ENCODE measurements at places on chromosomes 4 and X.

GRCh38 chr4:113080050-113080449, 30.6 kb downstream of the ANK2 start:
- no peak for DNase-seq

- DNase-seq, result no peak
These were observed 172.2 kb upstream of the CENPE start for GRCh38 chr4:103370336-103370735.

- DNase-seq, result no peak
These were observed 46.4 kb upstream of the SPRY1 start for GRCh38 chr4:123350191-123350544.

DNA sequence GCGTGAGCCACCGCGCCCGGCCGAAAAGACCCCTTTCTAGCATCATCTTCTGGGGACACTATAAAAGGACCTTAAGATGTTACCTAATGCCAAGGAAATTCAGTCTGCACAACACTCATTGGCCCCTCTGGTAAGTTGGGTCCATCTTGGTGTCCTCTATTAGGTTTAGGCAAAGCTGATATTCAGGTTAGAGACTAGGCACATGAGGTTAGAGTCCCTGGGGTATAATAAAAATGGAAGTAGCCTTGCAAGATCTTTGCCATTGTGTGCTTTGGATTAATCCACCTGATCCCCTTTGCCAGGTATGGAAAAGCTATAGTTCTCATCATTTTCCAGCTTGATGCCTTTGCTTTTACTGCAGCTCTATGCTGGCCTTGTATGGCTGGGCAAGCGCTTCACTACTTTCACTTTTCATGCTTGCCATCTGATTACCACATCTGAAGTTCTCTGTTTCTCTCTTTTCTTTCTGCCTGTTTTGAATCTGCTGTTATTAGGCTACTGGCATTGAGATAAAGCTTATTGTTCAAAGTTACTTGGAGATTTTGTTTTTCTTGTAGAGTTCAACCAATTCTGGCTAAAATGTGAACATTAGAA, 5.4 kb upstream of the ADH4 start:
- no peak for DNase-seq

DNA sequence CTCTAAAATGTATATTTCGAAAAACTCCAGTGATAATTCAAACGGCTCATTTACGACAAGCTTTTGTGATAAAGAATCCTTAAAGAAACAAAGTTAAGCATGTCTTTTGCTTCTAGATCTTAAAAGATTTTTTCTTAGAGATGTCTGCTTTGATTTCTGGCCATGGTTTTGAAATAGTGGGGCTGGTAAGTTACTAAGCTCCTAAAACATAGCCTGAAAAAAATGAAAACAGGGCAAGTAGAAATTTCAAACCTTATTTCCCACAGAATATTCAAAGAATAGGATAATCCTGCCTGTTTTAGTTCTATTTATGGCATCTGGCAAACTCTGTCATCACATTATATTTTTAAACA, 318.3 kb downstream of the ARHGAP24 start:
- DNase-seq, result no peak

GRCh38 chr4:100574607-100575006, 56.8 kb upstream of the EMCN start:
- DNase-seq, result no peak

DNA sequence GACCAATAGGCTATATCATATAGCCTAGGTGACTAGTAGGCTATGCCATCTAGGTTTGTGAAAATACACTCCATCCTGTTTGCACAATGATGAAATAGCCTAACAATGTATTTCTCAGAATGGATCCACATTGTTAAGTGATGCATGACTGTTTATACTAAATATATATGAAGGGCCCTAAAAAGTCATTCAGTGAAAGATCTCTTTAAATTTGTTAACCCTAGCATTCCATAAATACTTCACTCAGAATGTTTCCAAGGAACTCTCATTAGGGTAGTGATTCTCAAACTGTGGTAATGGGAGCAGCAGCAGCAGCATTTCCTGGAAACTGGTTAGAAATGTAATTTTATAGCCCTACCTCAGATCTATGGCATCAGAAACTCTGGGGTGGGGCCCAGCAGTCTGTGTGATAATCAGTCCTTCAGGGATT, 74.9 kb downstream of the PRRG1 start:
- no peak for DNase-seq

- no peak for DNase-seq
These were observed 3.3 kb upstream of the SH3RF1 start for GRCh38 chr4:169274033-169274432.

DNA sequence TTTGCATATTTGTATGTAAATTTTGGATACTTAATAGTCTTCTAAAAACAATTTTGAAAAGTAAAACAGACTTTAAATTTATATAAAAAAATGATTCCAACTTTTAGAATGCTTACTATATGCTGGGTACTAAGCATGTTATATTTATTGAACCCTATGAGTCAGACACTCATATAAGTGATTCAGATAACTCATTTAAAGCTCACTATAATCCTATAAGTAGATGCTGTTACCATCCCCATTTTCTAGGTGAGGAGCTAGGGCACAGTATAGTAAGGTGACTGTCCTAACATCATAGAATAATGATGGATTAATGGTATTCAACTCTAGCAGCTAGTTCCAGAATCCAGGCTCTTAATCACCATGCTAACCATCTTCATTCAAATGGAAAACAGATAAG, 877.0 kb upstream of the GRID2 start:
- DNase-seq, result no peak

- DNase-seq, result no peak
These were observed 342.7 kb downstream of the GALNTL6 start for GRCh38 chr4:172155838-172156345.

DNA sequence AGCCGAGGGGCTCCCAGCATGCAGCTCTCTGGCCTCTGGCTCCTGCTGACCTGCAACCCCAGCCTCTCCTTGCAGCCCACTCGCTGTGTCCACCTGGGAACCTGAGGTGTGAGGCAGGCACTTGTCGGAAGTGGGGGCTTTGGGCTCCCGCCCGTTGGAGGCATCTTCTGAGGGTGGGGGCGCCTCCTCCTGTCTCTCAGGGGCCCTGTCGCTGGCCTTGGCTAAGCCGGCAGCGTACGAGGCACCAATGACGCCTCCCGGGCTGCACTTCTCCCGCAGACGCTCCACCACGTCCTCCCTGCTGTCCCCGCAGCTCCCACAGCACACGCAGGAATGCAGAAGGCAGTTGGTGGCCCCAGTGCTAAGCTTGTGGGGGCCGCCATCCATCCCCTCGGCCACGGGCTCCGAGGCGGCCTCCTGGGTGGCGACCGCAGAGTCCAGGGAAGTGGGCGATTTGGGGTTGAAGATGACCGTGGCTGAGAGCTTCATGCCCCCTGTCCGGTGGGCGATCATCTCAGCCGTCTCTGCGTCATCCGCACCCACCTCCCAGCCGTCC, 42.5 kb upstream of the MXD4 start:
- DNase-seq, result no peak

GRCh38 chr4:188960411-188961093, 821.3 kb downstream of the TRIML1 start:
- DNase-seq, result no peak

- no peak for DNase-seq
These were observed 18.3 kb downstream of the SCARB2 start for GRCh38 chr4:76195326-76195725.

- DNase-seq, result no peak
These were observed 52.8 kb upstream of the ANKRD17 start for GRCh38 chr4:73311428-73311827.

DNA sequence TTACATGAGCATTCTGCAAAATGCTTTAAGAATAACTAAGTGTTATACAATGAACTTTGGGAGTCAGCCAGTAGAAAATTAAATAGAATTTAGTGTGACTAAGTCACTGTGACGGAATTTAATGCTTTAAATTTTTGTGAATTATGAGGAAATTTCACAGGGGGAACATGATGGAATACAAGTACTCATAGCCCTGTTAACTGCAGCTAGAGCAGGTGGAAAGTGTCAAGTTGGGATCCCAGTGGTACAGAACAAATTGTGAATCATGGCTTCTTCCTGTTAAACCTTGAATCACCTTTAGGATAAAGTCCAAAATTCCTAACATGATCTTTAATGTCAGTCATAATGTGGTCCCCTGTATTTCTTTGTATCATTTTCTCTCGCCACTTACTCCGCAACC, 212.2 kb upstream of the CENPE start:
- DNase-seq, result no peak

DNA sequence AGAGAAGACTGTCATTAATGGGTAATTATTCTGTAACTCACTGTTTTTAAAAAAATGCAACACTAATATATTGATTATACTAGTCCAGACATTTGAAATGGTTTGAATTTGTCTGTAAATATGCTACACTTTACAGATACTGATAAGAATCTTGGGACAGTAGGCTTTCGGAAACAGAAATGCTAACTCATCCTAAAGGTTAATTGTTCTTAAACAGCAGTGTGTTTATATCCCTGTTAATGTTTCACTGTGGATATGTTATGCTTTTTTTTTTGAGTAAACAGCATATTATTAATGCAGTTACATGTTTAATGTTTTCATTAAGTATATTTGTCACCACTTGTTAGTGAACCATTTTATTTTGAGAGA, 31.4 kb downstream of the EXOC1 start:
- DNase-seq, result no peak

GRCh38 chrX:133249266-133250058, 31.3 kb upstream of the TFDP3 start:
- no peak for DNase-seq

DNA sequence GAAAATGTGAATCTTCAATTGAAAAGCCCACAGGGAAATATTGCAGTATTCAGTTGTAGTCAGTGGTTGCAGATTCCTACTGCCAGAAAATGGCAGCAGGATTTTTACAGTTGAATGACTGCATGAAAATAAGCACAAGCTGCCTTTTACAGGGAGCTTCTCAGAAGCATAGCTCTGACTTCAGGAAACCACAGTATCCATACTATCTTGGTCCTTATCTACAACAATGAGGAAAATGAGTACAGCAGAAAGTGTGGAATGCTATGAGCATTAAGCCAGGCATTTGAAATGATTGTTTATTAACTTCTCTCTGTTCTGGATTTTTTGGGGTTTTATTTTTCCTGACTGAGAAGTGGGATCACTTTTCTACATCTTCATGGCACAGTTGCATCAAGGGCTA, 34.6 kb upstream of the PRRG1 start:
- no peak for DNase-seq

- no peak for DNase-seq
These were observed 134.1 kb upstream of the CPXCR1 start for GRCh38 chrX:88612870-88613329.

GRCh38 chr4:48032721-48033120, 16.1 kb downstream of the NIPAL1 start:
- no peak for DNase-seq

Measured in stimulated activated naive CD4-positive, alpha-beta T cell treated with Interleukin-2 at 50 U/mL for 16 hours (primary cell).